ENCODE measurements at places on chromosomes 5 and 9.

GRCh38 chr5:68661237-68661636, 432.6 kb upstream of the SLC30A5 start:
- DNase-seq, result peak; percentile 36

GRCh38 chr5:54524082-54524481, 6.5 kb downstream of the SNX18 start:
- no peak for DNase-seq

DNA sequence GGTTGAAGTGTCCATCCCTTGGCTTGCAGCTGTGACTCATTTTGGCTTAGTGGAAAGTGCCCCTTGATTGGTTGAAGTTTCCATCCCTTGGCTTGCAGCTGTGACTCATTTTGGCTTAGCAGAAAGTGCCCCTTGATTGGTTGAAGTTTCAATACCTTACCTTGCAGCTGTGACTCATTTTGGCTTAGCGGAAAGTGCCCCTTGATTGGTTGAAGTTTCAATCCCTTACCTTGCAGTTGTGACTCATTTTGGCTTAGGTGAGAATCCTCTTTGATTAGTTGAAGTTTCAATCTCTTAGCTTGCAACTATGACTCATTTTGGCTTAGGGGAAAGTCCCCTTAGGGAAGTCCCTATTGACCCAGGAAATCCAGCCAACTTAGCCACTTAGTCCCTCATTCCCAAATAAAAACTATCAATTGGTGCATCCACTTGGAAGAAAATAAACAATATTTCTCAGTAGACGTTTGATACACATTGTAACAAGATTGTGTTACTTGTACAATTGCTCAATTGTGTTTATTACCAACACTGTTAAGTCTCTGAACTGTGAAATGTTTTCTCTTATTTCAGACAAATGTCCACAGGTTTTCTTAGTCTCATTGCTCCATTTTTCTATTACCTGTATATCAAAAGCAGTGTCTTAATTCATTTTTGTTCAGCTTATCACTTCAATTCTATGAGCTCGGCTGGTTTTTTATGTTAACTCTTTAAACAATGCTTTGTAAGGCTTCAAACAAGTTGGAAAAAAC, 2308.8 kb upstream of the ACO1 start:
- DNase-seq, result no peak

- no peak for DNase-seq
These were observed 269.6 kb upstream of the KLF4 start for GRCh38 chr9:107759009-107759822.

DNA sequence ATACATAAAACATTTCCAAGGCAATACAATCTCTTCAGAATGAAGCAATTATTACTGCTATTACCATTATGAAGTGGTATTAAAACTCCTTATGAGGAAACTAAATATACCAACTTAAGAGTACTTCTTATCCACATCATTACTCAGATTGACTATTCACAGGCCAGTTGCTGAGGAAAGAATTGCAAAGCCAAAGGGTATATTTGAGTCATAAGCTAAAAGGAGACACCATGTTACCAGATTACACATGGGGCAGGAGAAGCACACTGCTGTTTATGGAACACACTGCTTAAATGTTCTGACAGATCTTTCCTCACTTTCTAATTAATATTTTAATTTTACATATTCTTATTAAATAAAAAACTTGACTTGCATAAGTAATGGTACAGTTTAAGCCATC, 1726.4 kb upstream of the NUDT12 start:
- DNase-seq, result no peak

- no peak for DNase-seq
These were observed 36.8 kb upstream of the TJP2 start for GRCh38 chr9:69137311-69137710.

DNA sequence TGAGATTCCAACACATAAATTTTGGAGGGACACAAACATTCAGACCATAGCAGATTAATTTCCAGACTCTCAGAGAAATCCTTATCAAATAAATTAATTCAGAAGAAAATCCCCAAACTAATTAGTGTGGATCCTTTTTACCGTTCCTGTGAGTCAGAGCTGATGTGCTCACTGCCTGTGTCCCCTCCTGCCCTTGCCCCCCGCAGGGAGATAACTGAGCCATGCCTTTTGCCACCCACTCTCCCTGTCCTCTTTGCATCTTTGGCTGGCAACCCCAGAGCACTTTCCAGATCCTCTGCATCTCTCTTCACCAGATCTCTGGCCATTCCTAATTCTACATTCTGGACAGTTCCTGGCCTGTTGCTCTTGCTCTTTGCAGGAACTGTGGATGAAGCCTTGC, 135.4 kb upstream of the MAP1B start:
- DNase-seq, result no peak

Measured in Kasumi-1 (cell line).